Heart right ventricle (tissue), 16 donors: ENCODE measurements at places on chromosomes 1 and 21. TPM values are rescaled to one million over a fixed set of nuclear protein-coding genes. Genes with fewer than 3 reads are reported as not detected.

- no peaks in the 10 kb centered on the region for H3K27me3 ChIP-seq
- H3K27ac ChIP-seq: no peak overlapping the region
- DNase-seq: no peak
- H3K4me3 ChIP-seq: no peak overlapping the region
- no peaks in the 10 kb centered on the region for H3K36me3 ChIP-seq
Measured at GRCh38 chr1:211490821-211491415, 1.0 kb downstream of the RD3 start.

- no peak overlapping the region for H3K27ac ChIP-seq
- H3K4me1 ChIP-seq: peaks cover 15% of the 10 kb centered on the region
Measured at GRCh38 chr1:85049735-85050166, 1.5 kb upstream of the MCOLN3 start.

GRCh38 chr21:25964015-25964414, 206.6 kb downstream of the APP start:
- H3K27me3 ChIP-seq: no peaks in the 10 kb centered on the region
- H3K4me1 ChIP-seq: no peaks in the 10 kb centered on the region
- H3K27ac ChIP-seq: peak overlapping the region; percentile 33

GRCh38 chr21:42654179-42654912, 925 bp downstream of the PDE9A start:
- H3K27ac ChIP-seq: peak overlapping the region; percentile 61
- peaks cover 38% of the 10 kb centered on the region for H3K27me3 ChIP-seq
- no peaks in the 10 kb centered on the region for H3K36me3 ChIP-seq
- peaks cover 28% of the 10 kb centered on the region for H3K4me1 ChIP-seq
- DNase-seq: no peak

DNA sequence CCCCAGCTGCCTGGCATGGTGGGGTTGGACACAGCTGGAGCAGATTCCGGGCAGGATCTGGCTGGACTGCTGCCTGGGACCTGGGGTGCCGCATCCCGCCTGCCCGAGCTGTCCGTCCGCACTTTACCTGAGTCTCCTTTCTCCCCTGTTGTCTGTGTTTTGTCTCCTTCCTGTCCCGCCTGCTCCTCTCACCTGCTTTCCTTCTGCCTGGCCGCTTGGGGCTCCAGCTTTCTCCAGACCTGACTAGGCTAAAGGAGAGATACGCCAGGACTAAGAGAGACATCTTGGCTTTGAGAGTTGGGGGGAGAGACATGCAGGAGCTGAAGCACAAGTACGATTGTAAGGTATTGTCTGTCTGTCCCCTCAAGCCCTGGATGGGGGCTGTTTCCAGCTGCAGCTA, 73.3 kb downstream of the ARHGEF10L start:
- H3K27me3 ChIP-seq: no peaks in the 10 kb centered on the region
- H3K27ac ChIP-seq: no peak overlapping the region
- no peak for DNase-seq

DNA sequence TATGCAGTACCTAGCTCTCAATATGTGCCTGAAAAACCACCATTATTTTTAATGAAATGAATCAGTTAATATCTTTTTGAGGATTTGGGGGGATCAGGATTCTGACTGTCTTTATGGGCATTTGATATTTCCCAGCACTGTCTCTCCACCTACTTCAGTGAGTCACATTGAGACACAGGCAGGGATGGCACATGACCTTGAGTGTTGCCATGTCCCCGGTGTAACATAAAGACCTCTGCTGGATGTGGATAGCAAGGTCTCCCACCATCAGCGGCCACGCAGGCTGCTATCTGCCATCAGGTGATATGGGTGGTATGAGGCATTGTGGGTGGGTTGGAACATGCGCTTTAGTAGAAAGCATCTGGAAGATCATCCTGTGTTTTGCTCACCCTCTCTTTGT, 103.2 kb downstream of the RGL1 start:
- peaks cover 88% of the 10 kb centered on the region for H3K36me3 ChIP-seq
- DNase-seq: no peak
- no peaks in the 10 kb centered on the region for H3K4me1 ChIP-seq
- no peak overlapping the region for H3K27ac ChIP-seq

DNA sequence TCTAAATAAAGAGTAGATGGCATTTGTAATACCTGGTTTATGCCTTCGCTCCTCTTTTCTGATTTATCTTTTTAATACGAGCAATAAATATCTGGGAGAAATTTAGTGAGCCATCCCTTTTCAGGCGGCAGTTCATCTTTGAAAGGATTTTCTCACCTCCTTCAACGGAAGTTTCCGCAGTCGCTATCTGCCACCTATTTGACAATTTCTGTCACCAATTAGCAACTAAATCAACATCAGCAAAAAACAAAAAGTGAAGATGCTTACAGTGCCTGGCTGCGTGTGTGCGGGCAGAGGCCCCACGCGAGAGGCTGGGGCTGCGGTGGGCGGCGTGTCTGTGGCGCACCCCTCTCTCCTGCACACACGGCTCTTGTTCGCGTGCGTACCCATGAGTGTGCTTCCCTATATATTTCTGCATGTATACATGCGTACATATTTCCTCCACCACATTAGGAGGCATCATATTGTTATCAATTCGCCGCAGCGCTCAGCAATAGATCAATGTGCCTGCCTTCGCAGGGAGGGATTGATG, 117.3 kb upstream of the BARHL2 start:
- H3K27me3 ChIP-seq: peaks cover 51% of the 10 kb centered on the region
- H3K27ac ChIP-seq: no peak overlapping the region
- peaks cover 20% of the 10 kb centered on the region for H3K4me1 ChIP-seq
- no peaks in the 10 kb centered on the region for H3K36me3 ChIP-seq

DNA sequence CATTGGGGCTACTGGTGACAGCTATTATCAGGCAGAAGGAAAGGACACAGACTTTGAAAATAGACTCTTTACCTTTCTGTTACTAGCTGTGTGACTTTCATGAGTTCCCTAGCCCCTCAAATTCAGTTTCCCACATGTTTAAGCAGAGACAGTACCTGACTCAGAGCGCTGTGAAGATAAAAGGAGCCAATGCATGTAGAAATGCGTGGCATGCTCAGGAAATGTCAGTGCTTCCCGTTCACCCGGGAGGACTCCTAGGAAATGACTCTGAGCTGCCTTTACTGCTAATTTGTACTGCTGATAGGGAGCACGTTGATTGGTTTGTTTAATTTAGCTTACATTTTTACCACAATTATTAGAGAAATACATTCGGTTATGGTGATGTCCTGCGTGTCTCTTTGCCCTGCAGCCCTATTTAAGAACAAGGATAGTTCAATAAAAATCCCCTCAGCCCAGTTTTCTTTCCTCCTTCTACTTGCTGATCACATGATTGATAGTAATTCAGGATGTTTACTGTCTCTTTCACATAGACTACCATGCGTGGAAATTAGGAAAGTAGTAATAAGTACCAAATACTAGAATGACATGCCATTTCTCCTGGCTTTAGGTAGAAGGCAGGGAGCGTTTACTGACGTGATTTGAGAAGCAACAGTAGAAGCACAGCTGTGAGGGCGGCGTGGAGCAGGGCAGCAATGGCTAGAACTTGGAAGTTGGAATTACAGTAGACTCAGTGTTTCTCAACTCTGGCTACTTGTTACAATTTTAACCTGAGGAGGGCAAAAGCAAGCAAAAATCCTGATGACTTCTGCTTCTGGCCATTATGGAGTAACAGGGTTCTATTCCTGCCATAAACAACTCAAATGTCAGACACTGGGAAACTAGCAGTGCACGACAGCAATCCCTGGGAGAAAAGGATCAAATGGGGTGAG, 15.9 kb downstream of the PDIK1L start:
- peak overlapping the region; percentile 2 for H3K27ac ChIP-seq
- no peak for DNase-seq
- H3K27me3 ChIP-seq: no peaks in the 10 kb centered on the region
- no peaks in the 10 kb centered on the region for H3K36me3 ChIP-seq
- H3K4me1 ChIP-seq: peaks cover 3% of the 10 kb centered on the region

DNA sequence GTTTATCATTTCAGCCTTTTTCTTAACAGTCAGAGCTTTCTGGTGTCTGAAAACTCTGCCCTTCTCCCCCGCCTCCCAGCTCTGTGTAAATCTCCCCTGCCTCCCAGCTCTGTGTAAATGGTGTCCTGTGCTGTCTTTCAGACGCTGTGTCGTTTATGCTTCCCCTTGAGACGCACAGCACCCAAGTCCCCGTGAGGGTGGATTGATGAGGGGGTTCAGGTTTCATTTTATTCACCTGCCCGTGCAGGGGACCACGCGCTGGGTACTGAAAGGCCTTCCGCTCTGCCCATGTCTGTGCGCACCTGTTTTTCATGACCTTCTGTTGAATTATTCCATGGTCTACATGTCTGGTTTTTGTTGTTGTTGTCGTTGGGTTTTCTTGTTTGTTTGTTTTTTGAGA, 108.2 kb upstream of the COL6A1 start:
- H3K36me3 ChIP-seq: no peaks in the 10 kb centered on the region
- H3K4me1 ChIP-seq: peaks cover 16% of the 10 kb centered on the region
- H3K27ac ChIP-seq: no peak overlapping the region
- H3K27me3 ChIP-seq: peaks cover 7% of the 10 kb centered on the region
- no peak for DNase-seq

OR2T33 gene
- total RNA-seq: not detected

BATF3 gene
- total RNA-seq: 1.0 TPM

CYP4Z1 gene
- 0.32 TPM for total RNA-seq

PALMD gene
- total RNA-seq: 89.7 TPM

OR2T2 gene
- total RNA-seq: not detected

OR2AK2 gene
- total RNA-seq: not detected

NES gene
- total RNA-seq: 342 TPM

RBP7 gene
- 15.5 TPM for total RNA-seq
